ENCODE measurements at places on chromosomes 2 and 18. TPM values are rescaled to one million over a fixed set of nuclear protein-coding genes. Genes with fewer than 3 reads are reported as not detected.

Gene TFCP2L1
- total RNA-seq: 0.03 TPM

- H3K27me3 ChIP-seq: peaks cover 5% of the 10 kb centered on the region
- no peaks in the 10 kb centered on the region for H3K36me3 ChIP-seq
- H3K4me1 ChIP-seq: no peaks in the 10 kb centered on the region
- H3K4me3 ChIP-seq: no peak overlapping the region
These were observed 61.5 kb upstream of the RPE start for GRCh38 chr2:209940936-209941335.

DNA sequence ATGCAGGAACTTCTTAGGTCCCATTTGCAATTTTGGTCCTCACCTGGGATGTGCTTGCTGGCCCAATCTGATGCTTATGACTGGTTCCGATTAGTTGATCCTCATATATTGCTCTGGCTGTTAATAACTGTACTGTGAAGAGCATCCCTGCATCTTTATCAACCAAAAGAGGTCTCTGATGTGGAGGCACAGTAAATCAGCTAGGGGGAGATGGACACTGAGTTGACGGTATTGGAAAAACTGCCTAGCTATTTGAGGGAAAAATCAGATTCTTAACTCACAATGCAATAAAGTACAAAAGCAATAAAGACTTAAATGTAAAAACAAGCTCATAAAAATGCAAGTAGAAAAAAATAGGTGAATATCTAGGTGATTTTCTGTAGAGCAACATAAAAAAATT is 188.0 kb upstream of the TCF4 start:
- no peak overlapping the region for H3K27ac ChIP-seq
- no peaks in the 10 kb centered on the region for H3K36me3 ChIP-seq
- DNase-seq: no peak
- H3K27me3 ChIP-seq: peaks cover 42% of the 10 kb centered on the region

DNA sequence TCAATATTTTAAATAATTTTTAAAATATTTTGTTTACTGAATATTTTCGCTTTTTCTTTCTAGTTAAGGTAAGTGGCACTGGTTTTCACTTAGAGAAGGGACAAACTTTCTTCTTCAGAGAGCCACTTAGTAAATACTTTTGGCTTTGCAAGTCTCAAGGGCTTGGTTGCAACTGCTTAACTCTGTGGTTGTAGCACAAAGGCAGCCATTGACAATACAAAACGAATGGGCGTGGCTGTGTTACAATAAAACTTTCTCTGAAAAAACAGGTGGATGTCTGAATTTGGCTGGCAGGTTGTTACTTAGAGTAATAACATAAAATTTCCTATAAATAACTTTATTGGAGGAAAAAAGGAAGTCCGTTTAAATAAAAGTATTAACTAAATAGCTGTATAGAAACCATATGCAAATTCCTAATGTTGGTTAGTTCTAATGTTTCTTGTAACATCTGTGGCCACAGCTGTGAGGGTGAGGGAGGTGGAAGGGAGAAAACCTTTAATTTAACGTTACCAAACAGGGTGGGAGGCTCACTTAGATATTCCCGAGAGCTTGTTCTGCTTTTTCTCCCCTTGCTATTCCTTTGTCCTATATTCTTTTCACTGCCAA is 62.4 kb upstream of the TNP1 start:
- H3K27me3 ChIP-seq: peaks cover 9% of the 10 kb centered on the region
- no peaks in the 10 kb centered on the region for H3K36me3 ChIP-seq
- no peak overlapping the region for H3K27ac ChIP-seq

GRCh38 chr2:102975996-102976975 is 214.5 kb downstream of the TMEM182 start:
- H3K4me3 ChIP-seq: no peak overlapping the region
- peaks cover 2% of the 10 kb centered on the region for H3K4me1 ChIP-seq
- no peak overlapping the region for H3K27ac ChIP-seq
- DNase-seq: peak; percentile 29
- peaks cover 9% of the 10 kb centered on the region for H3K27me3 ChIP-seq

Measured in activated naive CD8-positive, alpha-beta T cell treated with anti-CD3 and anti-CD28 coated beads, Interleukin-2, amount 10 ng/mL, durations not matched to agents 7 days and 5 days (primary cell).